ENCODE measurements at places on chromosomes 7 and 10.

DNA sequence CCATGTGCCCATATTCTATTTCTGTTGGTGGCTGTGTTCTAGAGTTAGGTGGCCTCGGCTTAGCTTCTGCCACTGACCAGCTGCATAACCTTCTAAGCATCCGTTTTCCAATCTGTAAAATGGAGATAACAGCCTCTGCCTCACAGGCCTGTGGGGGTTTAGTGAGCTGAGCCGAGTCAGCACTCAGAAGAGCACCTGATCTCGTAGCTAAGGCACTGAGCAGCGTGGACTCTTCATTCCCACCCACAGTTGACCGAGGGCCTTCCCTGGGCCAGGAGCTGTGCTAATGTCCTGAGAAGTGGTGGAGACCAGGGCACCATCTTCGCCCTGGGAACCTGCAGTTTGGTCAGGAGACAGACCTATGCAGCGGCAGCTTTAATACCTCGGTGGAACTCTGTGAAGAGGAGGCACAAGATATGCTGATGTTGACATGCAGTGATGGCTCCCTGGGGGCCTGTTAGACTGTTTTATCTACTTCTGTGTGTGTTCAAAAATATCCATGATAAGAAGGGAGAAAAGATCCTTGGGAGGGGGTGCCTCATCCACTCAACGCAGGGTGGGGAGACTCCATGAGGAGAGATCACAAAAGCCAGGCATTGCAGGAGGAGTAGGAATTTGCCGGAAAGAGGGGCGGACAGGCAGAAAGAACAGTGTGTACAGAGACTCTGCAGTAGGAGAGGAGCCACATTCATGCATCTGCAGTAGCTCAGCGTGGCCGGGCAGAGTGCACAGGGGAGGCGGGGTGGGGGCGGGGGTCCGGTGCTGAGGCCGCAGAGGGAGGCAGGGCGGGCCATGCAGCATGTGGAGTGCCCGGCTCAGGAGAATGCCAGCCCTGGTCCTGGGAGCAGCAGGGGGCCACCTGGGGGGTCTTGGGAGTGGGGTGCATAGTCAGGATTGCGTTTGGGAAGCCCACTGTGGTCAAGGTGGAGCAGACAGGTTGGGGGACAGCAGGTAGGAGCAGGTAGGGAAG, 136.8 kb downstream of the C10orf105 start:
- no peak for DNase-seq

DNA sequence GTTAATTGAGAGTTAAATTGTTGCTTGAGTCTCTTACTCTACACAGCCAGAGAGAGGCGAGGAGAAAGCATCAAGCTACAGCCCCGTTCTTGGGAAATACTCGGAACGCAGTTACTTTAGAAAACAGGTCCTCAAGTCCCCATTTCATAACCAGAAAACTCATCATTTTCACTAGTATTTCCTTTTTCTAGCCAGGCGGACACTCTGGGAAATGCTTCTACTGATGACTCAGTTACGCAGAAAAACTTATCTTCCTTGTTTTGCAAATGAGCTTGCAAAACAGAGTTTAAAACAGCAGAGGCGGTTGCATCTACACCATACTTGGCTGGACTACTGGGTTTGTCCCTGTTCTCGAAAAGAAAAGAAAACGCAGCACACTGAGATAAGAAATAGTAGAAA, 111.4 kb upstream of the FGFR2 start:
- DNase-seq: no peak

- no peak for DNase-seq
Observed at GRCh38 chr7:42319631-42320030, 82.6 kb upstream of the GLI3 start.

GRCh38 chr7:33393770-33394169, 264.4 kb downstream of the BBS9 start:
- DNase-seq: no peak

- DNase-seq: no peak
Observed at GRCh38 chr7:74351836-74352235, 62.6 kb downstream of the CLIP2 start.

DNA sequence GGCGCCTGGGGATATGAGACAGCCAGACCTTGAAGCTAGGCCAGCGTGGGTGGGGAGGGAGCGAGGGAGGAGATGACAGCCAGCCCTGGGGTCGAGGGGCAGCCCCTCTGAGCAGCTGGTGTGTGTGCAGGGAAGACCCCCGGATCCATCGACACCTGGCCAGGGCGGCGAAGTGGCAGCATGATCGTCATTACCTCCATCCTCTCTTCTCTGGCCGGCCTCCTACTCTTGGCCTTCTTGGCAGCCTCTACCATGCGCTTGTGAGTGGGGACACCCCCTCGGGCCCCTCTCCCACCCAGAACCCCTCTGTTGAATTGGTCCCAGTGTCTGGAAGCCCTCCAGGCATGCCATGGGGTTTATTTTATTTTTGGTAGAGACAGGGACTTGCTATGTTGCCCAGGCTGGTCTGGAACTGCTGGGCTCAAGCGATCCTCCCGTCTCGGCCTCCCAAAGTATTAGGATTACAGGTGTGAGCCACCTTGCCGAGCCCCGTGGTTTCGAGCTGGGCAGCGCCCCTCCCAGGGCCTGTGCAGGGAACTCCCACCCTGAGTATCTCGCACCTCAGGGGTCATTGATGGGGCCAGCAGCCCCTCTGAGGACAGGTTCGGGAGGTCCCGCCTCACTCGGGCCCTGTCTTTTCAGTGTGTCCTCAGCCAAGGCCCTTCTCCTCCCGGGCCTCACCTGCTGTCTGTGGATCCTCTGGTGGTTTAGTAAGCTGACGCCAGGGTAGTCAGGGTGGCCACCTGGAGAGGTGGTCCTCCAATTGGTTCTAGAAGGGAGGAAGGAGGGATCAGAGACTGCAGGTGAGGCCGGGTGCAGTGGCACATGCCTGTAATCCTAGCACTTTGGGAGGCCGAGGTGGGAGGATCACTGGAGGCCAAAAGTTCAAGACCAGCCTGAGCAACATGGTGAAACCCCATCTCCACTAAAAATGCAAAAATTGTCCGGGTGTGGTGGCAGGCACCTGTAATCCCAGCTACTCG, 3.8 kb downstream of the UPK3B start:
- no peak for DNase-seq

Measured in Right ventricle myocardium superior (tissue), 1 donor.